Right lobe of liver (tissue), 6 donors: ENCODE measurements at places on chromosomes 4 and X.

DNA sequence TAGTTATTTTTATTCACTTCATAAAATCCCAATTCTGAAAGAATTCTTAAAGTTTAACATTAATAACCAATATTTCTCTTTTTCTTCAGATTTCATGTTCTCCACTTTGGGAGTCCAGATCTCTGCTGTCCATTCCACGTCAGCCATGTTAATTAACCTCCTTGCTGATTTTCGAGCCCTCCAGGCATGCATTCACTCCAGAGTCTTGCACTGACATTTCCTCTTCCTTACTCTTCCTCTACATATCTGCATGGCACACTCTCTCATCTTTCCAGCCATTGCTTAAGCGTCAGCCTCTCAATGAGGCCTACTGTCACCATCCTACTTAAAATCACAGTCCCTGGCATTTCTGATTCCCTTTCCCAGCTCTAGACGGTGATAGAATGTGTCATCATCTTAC is 144.8 kb downstream of the MAD2L1 start:
- H3K27ac ChIP-seq = no peak overlapping the region
- no peaks in the 10 kb centered on the region for H3K27me3 ChIP-seq
- H3K36me3 ChIP-seq = no peaks in the 10 kb centered on the region
- no peak overlapping the region for H3K4me3 ChIP-seq

DNA sequence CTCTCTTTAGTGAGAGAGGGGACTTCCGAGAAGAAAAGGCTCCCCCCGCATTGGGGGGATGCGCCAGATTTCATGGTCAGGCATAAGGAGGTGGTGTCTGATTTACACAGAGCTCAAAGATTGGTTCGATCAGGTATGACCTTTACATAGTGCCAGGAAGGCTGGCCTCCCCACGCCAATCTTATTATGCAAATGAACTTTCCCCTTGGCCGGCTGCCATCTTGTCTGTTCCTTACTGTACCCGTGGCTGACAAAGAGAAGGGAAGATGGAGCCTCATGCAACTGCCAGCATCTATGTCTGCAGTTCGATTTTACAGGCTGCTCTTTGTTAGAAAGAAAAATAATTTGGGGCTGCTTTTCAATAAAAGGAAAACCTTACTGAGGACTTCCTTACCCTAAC is 197.2 kb downstream of the GPM6A start:
- DNase-seq = no peak
- no peaks in the 10 kb centered on the region for H3K36me3 ChIP-seq
- H3K27ac ChIP-seq = no peak overlapping the region
- H3K27me3 ChIP-seq = no peaks in the 10 kb centered on the region

GRCh38 chr4:15659768-15660570 is 4.8 kb upstream of the FBXL5 start:
- H3K27ac ChIP-seq = peak overlapping the region; percentile 44
- no peaks in the 10 kb centered on the region for H3K27me3 ChIP-seq
- no peak overlapping the region for H3K4me3 ChIP-seq
- no peak for DNase-seq
- no peaks in the 10 kb centered on the region for H3K36me3 ChIP-seq

DNA sequence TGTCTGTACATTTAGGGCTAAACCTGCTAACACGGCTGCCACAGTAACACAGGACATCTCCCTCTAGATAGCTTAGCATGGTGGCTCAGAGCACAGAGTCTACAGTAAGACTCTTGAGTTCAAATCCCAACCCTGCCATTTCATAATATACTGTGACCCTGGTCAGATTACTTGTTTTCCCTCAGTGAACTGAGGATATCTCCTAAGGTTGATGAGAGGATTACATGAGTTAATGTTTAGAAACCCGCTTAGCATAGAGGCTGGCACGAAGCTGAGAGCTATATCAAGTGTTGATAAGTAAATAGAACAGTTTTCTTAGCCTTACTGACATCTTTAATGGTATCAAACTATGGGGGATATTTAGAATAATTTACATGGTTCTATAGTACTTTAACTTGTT is 37.2 kb downstream of the CASP3 start:
- H3K27me3 ChIP-seq = no peaks in the 10 kb centered on the region

GRCh38 chr4:10697086-10697485 is 12.5 kb upstream of the CLNK start:
- H3K27ac ChIP-seq = no peak overlapping the region
- H3K27me3 ChIP-seq = no peaks in the 10 kb centered on the region
- no peak for DNase-seq
- no peaks in the 10 kb centered on the region for H3K4me1 ChIP-seq

DNA sequence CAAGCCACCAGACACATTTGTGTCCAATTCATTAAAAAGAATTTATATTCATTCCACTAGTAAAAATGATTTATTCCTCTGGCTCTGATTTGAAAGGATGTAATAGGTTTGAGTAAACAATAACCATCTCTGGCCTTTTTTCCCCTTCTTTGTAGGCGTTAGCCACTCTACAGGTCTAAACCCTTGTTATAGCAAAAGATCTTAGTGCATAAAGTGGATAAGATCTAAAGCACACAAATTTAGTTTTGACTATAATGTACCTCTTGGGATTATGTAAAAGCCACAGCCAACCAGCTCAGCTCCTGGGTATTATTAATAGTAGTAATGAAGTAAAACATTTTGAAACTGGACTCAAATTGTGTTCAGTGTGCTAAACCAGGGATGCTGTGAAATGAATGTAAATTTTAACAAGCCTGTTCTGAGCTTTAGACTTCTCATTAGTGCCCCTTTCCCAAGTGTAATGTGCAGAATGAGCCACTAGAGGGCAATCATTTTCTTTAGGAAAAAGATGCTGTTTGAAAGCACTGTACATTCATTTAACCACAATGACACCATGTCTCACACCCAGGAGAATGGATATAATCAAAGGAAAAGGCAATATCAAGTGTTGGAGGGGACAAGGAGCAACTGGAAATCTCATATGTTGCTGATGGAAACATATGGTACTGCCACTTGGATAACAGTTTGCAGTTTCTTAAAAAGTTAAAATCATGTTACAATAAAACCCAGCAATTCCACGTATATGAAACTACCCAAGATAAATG is 69.7 kb downstream of the KLHL8 start:
- no peak for DNase-seq
- no peaks in the 10 kb centered on the region for H3K4me1 ChIP-seq
- H3K27me3 ChIP-seq = no peaks in the 10 kb centered on the region
- H3K4me3 ChIP-seq = no peak overlapping the region
- H3K27ac ChIP-seq = no peak overlapping the region
- no peaks in the 10 kb centered on the region for H3K36me3 ChIP-seq

- H3K4me1 ChIP-seq = no peaks in the 10 kb centered on the region
- no peaks in the 10 kb centered on the region for H3K36me3 ChIP-seq
- DNase-seq = no peak
- no peak overlapping the region for H3K27ac ChIP-seq
- H3K27me3 ChIP-seq = no peaks in the 10 kb centered on the region
Measured at GRCh38 chr4:123284168-123284567, 112.4 kb upstream of the SPRY1 start.

DNA sequence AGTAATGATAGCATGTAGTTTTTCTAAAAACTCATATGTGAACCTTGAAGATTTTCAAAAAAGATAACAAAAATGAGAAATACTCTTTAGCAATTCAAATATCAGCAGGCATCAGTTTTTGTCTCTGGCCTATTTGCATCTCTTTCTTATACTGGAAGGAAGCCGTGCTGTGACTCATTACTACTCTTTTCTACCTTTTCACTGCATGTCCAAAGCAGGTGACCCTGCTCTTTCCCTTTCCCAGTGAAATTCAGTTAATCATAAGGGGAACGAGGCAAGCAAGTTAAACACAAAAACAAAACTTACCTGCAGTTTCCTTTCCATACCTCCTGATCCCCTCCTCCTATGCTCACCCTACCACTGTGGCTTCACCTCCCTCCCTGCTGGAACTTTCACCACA is 9.3 kb downstream of the SPATA4 start:
- DNase-seq = no peak
- H3K27ac ChIP-seq = no peak overlapping the region
- no peak overlapping the region for H3K4me3 ChIP-seq
- H3K4me1 ChIP-seq = no peaks in the 10 kb centered on the region

GRCh38 chr4:34245276-34245675 is 1999.0 kb downstream of the ARAP2 start:
- no peak for DNase-seq
- no peak overlapping the region for H3K4me3 ChIP-seq
- H3K4me1 ChIP-seq = no peaks in the 10 kb centered on the region
- H3K27ac ChIP-seq = no peak overlapping the region
- H3K36me3 ChIP-seq = no peaks in the 10 kb centered on the region
- H3K27me3 ChIP-seq = no peaks in the 10 kb centered on the region

DNA sequence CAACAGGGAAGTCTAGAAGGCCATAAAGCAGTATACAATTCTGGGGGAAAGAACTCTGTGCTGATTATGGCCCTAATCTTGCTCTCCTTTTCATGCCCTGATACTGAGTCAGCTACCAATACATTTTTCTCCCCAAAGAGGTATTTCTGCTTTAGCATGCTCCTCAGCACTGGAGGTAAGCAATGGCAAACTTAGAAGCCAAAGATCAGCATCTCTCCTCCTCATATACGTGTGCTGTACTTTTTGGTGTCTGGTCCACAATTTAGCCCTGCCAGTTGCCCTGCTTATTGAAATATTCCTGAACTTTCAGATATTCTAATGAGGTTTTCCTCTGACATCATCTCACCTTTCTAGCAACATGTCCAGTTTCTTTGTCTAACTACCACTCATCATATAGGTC is 226.2 kb downstream of the FSTL5 start:
- DNase-seq = no peak
- no peak overlapping the region for H3K4me3 ChIP-seq
- no peaks in the 10 kb centered on the region for H3K4me1 ChIP-seq

- H3K4me1 ChIP-seq = no peaks in the 10 kb centered on the region
- H3K27me3 ChIP-seq = no peaks in the 10 kb centered on the region
- H3K36me3 ChIP-seq = no peaks in the 10 kb centered on the region
- no peak overlapping the region for H3K4me3 ChIP-seq
Measured at GRCh38 chrX:34325460-34325859, 193.3 kb upstream of the FAM47A start.

- H3K27me3 ChIP-seq = no peaks in the 10 kb centered on the region
- DNase-seq = no peak
- no peak overlapping the region for H3K4me3 ChIP-seq
- no peaks in the 10 kb centered on the region for H3K4me1 ChIP-seq
Measured at GRCh38 chr4:7933651-7934510, 5.8 kb downstream of the AFAP1 start.

DNA sequence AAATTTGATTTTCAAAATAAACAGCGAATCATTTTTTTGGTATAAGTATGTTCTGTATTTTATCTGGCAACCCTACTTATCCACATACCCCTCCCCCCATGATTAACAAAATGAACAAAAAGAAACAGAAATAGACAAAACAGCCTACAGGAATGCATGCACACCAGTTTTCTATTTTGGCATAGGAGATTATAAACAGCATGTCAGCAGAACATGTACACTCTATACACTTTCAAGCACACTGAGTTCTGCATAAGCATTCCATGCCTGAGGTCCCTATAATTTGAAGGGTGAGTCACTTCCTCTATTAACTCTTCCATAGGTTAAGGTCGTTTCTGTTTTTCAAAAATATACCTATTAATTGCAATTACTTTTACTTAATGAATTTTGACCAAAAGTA is 28.0 kb upstream of the ZNF280C start:
- no peaks in the 10 kb centered on the region for H3K36me3 ChIP-seq
- no peak overlapping the region for H3K27ac ChIP-seq
- no peak overlapping the region for H3K4me3 ChIP-seq
- H3K4me1 ChIP-seq = no peaks in the 10 kb centered on the region

DNA sequence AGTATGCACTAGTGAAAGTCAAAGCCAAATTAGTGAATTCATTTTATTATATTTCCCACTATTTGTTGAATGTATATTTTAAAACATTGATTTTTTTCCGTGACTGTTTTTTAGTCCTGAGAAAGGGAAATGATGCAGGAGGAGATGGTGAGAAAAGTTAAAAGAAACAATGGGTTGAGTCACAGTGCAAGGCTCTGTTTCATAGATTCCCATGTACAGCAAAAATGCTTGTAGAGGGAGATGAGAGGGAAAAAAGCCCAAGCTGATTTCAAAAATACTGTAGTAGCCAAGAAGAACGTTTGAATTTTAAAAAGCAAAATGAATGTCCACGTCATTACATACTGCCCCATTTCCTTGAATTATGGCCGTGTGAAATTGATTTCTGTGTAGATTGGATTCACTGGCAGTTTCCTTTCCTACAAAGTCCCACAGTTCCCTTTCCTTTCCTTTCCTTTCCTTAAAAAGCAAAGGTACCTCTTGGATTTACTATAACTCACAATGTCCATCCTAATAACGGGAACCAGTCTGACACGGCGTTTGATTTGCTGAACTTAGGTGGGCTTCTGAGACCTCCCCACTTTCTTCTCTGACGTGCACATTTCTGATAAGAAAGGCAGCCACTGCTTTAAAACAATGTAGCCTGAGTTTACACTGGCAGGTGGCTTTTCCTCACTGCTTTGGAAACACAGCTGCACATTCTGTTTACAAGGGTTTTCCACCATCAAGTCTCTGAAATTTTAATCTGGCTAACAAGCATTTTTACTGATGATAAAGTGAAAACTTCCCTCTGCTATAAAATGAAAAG is 63.7 kb downstream of the SPCS3 start:
- DNase-seq = no peak
- no peak overlapping the region for H3K27ac ChIP-seq
- no peak overlapping the region for H3K4me3 ChIP-seq
- no peaks in the 10 kb centered on the region for H3K4me1 ChIP-seq
- H3K27me3 ChIP-seq = no peaks in the 10 kb centered on the region
- H3K36me3 ChIP-seq = no peaks in the 10 kb centered on the region

DNA sequence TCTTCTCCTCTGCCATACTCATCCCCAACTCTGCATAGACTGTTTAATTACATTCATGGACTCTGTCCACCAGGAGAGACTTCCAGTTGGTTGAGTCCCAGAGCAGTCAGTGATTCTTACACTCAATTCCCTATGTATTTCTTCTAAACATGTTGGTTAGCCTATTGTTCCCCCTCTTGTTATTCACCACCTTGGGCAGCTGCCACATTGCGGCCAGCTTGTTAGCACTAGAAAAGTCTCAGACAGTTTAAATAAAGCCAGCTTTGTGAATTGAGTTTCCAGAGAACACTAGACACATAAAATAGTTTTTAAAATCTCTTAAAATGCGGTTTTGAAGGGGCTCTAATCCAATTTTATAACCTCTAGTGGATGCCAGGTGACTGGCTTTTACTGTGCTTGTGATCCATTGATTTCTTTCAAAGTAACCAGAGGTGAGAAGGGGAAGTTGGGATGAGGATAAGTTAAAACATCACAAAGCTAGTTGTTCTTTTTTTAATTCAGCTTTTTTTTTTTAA is 827.7 kb downstream of the FSTL5 start:
- H3K27ac ChIP-seq = no peak overlapping the region
- no peaks in the 10 kb centered on the region for H3K36me3 ChIP-seq
- no peaks in the 10 kb centered on the region for H3K27me3 ChIP-seq

DNA sequence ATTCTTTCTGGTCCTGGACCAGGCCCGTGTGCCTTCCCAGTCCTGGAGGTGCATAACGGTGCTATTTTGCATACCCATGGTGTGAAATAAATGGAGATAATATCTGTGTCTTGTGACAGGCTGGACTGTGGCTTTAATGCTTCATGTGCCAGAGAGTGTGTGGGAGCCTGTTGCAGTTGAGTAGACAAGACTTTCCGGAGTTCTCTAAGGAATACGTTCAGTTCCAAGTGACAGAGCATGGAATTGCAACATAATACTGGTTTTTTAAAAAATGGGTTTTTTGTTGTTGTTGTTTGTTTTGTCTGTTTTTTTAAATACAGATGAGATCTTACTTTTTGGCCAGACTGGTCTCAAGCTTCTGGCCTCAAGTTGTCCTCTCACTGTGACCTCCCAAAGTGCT is 74.0 kb downstream of the HPRT1 start:
- no peaks in the 10 kb centered on the region for H3K27me3 ChIP-seq
- H3K27ac ChIP-seq = no peak overlapping the region
- H3K36me3 ChIP-seq = no peaks in the 10 kb centered on the region
- H3K4me3 ChIP-seq = no peak overlapping the region
